ENCODE measurements at places on chromosomes 2 and 18. TPM values are rescaled to one million over a fixed set of nuclear protein-coding genes. Genes with fewer than 3 reads are reported as not detected.

Gene IL36A
- not detected for total RNA-seq

Gene REG3G
- not detected for total RNA-seq

Gene UGT1A5
- total RNA-seq: not detected

Gene ARMC9
- 3.5 TPM for total RNA-seq

Gene CCDC150
- total RNA-seq: 3.9 TPM

Gene PLEKHA3
- 5.2 TPM for total RNA-seq

Gene RTP5
- total RNA-seq: not detected

Gene SAG
- not detected for total RNA-seq

Gene CNTNAP5
- total RNA-seq: not detected

Gene DYSF
- 96.5 TPM for total RNA-seq

Gene MYCN
- total RNA-seq: 9.5 TPM

Gene KHK
- 3.4 TPM for total RNA-seq

Gene SLC16A14
- under 0.01 TPM for total RNA-seq
